ENCODE measurements at places on chromosomes 2 and 18.

DNA sequence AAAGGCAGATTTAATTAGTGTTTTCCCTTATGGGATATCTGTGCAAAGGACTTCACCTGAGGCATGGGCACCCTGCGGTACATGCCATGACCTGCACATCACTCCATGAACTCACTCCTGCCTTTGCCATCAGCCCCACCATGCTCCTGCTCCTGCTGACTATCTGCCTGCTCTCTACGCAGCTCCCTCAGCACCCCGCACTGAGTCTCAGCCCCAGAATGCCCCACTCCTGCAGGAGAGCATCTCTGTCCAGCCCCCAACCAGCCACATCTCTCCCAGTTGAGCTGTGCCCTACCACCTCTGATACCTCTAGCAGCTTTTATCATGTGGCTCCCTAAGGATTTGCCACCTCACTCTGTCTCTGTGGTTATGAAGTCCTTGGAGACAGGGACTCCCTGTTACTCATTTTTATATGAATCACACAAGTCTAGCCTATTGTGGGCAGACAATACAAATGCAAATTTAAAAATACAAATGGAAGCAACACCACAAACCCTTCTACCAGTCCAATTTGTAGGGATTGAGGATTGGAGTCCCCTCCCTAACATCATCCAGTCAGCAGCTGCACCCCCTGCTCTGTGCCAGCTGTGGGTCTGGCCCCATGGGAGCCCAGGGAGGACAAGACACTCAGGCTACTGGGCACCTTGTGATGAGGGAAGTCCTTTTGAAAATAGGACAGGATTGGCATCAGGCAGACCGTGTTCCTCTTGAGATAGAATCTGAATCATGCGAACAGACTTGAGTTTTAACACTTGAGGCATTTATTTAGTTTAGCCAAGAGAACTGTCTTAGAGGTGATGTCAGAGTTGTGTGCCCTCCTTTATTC lies 689.6 kb upstream of the HS6ST1 start:
- DNase-seq: no peak

- DNase-seq: no peak
Measured at GRCh38 chr2:28322051-28322450, 70.6 kb upstream of the FOSL2 start.

- DNase-seq: no peak
Measured at GRCh38 chr2:20433249-20433648, 13.6 kb upstream of the RHOB start.

DNA sequence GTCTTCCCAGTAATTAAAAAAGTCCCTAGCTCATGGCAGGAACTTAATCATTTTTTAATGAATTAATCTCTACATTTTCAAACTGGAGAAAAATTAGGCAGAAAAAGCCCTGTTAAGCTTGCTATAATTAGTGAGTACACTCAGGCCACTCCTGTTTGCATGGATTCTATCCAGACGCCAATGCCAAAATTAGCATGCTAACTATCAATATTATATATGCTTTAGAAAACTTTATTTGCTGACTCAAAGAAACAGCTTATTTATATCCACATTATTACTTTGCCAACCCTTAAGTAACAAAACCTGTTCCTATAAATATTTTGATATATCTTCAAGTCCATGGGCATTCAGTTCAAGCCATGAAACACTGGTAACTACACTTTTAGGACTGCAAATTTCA lies 90.9 kb downstream of the SMC6 start:
- DNase-seq: no peak

GRCh38 chr2:171723716-171724683 lies 36.7 kb downstream of the DYNC1I2 start:
- DNase-seq: no peak

GRCh38 chr2:220297093-220297492 lies 669.7 kb downstream of the SLC4A3 start:
- DNase-seq: no peak

- no peak for DNase-seq
Measured at GRCh38 chr2:225122007-225122406, 79.7 kb upstream of the DOCK10 start.

GRCh38 chr2:16622399-16622968 lies 43.1 kb downstream of the CYRIA start:
- no peak for DNase-seq

- DNase-seq: no peak
Measured at GRCh38 chr18:25729072-25729471, 361.3 kb downstream of the SS18 start.

- DNase-seq: no peak
Measured at GRCh38 chr2:45836316-45836715, 184.8 kb downstream of the PRKCE start.

DNA sequence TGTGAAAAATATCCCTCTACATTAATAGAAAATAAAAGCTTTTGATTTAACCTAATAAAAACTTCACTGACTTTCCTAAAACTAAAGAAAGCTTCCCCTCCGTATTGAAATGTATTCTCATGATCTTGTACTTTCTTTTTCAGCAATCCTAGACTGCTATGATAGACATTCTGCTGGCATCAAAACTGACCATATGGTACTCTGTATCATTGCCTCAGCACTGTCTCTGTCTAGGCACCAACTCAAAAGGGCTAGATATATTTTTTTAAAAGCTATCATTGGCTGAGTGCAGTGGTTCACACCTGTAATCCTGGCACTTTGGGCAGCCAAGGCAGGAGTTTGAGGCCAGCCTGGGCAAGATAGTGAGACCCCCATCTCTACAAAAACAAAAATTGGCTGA lies 32.9 kb downstream of the CDKL4 start:
- DNase-seq: no peak

- DNase-seq: no peak
Measured at GRCh38 chr2:216635171-216635570, 2.0 kb downstream of the IGFBP2 start.

DNA sequence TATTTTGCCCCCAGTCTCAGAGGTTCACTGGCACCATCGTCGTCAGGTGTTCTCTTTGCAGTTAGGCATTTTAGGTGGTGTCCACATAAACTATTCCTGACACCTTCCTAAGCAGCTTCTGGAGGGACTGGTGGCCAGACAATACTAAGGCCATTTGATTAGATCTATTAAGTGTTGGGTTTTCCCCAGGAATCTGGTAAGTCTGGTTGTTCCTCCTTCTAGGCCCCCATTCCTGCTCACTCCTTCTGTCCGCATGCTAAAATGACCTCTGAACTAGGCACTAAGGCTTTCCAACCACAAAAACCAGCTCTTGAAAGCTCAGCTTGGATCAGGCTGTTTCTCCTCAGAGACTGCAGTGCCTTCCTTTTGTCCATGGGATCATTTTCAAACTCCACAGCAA lies 100.7 kb downstream of the MGAT5 start:
- DNase-seq: no peak

GRCh38 chr18:37450434-37451132 lies 115.0 kb downstream of the CELF4 start:
- no peak for DNase-seq

DNA sequence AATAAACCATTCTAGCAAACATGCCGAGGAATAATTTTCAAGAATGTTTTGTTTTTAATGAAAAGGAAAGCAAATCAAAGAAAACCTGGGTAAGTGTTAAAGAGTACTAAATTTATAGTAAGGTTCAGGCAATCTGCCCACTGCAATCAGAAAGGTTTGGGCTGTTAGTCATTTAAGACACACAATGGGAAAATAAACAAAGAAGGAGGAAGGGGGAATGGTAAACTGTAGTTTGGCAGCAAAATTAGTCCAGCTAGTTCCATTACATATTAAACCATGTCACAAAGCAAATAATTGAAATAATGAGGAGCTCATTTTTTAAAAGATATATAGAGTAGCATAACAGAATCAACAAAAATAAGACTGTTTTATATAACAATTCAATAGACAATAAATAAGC lies 87.5 kb upstream of the COPS8 start:
- DNase-seq: no peak

DNA sequence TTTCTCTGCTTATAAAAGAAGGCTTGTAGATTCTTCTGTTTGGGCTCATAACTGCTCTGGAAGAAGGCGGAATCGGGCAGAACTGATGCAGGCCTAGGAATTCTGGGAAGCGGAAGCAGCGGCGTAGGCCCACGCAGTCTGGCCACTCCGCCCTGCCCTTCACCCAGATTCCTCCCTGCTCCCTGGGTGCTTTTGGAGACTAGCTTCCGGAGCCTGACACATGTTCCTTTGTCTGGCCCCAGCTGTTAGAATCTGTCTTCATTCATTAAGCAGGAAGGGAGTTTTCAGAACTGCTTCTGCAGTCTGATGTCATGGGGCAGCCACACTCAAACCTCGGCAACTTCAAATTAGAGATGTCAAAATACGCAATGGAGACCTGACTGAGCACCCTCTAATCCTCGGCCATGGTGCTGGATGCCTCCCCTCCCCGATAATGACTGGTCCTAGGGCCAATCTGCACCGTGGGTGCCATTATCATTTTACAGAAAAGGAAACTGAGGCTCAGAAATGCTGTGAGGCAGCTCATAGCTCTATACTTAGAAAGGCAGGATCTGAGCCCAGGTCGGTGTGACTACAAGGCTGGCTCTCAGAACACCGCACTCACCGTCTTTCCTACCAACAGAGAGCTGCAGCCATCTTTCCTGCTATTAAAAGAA lies 275.7 kb downstream of the MYCN start:
- DNase-seq: no peak

- no peak for DNase-seq
Measured at GRCh38 chr18:61852496-61852895, 40.3 kb downstream of the RNF152 start.

DNA sequence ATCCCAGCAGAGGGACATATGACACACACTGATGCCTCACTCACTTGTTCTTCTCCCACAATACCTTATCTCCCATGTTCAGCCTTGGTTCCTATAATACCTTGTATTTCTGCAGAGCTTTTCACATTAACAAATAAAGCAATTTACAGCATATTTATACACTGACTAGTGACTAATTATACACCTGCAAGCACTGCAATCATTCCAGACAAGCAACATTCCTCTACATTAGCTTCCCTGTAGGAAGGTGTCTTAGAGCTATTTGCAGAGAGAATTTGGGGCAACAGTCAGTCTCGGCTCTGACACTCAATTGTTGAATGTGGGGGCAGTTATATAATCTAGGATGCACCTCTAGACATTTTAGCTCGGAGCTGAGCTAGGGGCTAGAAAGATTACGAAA lies 9.5 kb upstream of the INSIG2 start:
- DNase-seq: no peak

DNA sequence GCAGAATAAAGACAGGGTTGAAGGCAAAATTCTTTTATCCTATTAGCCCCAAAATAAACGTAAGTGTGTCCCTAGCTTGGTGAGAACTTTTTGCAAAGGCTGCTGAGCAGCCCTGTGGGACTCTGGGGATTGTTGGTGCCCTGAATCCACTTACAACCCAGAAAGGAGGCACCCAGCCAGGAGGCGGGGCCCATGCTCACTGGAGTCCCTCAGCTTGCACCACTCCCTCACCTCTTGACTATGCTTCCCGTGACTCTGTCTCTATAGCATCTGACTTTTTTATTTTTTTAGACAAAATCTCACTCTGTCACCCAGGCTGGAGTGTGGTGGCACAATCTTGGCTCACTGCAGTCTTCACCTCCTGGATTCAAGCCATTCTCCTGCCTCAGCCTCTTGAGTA lies 15.8 kb upstream of the COL6A3 start:
- DNase-seq: no peak

DNA sequence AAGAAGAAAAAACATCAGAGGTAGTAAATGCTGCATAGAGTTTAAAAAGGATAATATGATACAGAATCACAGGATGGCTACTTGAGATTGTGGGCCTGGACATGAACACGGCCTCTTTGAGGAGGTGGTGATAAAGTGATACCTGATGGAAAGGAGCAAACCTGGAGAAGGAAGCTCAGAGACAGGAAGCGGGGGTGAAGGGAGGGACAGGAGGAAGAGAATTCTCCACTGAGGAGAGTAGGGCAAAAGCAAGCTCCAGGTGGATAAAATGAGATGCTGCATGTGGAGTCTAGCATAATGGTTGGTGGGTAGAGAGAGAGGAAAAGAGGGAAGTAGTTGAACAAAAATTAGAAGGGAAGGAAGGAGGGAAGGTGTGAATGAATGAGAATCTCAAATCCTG lies 77.0 kb upstream of the GALNT3 start:
- no peak for DNase-seq

DNA sequence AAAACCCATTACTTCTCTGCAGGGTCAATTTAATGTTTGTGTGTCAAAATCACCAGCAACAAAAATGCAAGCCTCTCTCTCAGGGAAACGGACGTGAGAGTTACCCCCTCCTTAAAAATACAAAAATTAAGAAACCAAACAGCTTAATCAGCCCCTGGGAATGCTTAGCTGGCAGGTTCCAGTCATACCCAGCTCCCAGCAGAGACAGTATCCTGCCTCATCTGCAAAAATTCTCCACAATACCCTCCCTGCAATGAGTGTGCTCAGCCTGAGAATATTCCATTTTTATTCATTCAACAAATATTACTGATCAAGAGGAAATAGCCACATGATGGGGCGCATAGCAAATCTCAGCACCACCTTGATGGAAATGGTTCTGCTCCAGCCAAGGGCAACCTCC lies 36.3 kb downstream of the ST8SIA5 start:
- no peak for DNase-seq

- no peak for DNase-seq
Measured at GRCh38 chr2:28754321-28754720, 2.7 kb downstream of the PPP1CB start.

DNA sequence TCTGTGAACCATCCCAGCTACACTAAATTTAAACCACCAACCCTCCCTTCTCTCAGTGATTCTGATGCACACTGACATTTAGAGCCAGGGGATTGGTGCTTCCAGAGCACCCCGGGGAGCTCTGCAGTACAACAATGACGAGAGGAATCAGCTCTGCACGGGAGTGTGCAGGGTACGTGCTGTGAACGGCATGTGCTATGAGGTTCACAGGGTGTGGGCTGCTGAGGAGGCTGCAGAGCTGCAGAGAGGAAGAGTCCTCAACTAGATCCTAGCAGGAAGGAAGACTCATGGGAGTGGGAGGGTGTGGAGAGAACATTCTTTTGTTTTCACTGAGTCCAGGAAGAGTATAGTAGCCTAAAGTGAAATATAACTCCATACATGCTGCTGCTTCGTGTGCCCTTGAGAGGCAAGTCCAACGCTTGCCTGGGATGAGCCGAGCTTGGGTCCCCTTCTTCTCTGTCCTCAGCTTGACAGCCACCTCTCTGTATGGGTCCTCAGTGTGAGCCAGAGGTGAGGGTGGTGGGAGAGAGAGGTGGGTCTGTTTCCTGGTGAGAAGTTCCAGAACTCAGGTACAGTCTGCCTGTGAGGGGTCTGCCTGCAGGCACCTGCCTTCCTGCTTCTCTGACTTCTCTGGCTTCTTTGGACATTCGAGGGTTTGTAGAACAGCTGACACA lies 118.8 kb downstream of the CTIF start:
- DNase-seq: no peak

DNA sequence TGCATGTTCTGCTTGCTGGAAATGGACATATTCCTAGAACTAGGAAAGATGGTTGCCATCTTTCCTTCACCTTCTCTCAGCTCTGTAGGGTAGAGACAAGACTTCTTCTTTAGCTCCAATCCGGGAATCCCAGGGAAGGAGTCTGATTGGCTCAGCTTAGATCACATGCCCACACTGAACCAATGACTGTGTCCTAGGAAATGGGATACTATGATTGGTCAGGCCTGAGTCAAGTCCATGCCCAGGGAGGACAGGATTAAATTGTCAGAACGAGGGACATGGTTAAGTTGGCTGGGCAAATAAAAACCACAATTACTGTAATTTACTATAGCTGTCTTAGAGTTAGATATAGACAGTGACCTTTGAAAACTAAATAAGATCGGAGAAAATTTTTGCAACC lies 31.4 kb downstream of the SEMA4F start:
- no peak for DNase-seq

Data from stimulated activated CD8-positive, alpha-beta memory T cell treated with anti-CD3 and anti-CD28 coated beads, Interleukin-7, amount 100 ng/mL, for 1 hour (primary cell).